Mesenchymal stem cell (in vitro differentiated cells and primary cell): ENCODE measurements at places on chromosomes 4 and X.

DNA sequence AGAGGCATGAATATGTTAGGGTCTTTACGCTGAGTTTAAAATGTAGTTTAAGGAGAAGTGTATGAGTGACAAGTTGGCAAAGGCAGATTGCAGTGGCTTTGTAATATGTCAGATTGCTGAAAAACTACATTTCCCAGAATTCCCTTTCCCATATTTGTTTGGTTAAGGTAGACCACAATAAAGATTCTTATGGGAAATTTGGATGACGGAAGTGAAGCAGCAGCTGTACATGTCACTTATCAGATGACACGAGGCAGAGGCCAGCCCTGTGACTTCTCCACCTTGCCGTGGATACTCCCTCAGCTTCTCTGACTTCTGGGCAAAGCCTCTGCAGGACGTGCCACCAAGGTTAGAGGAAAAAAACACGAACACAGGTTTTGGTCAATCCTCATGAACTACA is 229.7 kb upstream of the DKK2 start:
- H3K27ac ChIP-seq = no peak overlapping the region
- peaks cover 6% of the 10 kb centered on the region for H3K36me3 ChIP-seq
- no peaks in the 10 kb centered on the region for H3K27me3 ChIP-seq
- H3K4me1 ChIP-seq = peaks cover 2% of the 10 kb centered on the region
- DNase-seq = no peak
- no peak overlapping the region for H3K4me3 ChIP-seq

DNA sequence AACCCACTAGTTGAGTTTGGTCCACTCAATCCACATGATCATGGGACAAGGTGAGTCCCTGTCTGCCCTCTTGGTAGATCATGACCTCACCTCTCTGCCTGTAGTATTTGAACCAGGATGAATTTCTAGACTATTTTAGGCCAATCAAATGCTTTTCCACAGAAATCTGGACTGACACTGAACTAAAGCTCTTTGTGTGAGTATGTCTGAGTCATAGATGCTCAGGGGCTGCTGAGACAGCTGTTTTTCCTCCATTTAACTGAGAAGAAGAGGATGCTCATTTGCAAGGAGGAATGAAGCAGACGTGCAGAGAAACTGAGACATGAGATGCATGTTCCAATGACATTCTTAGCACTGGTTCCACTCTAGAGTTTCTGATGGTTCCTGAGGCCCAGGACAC is 77.3 kb upstream of the TMEM47 start:
- H3K27ac ChIP-seq = no peak overlapping the region
- no peak overlapping the region for H3K4me3 ChIP-seq
- no peaks in the 10 kb centered on the region for H3K4me1 ChIP-seq
- DNase-seq = peak; percentile 13
- no peaks in the 10 kb centered on the region for H3K27me3 ChIP-seq

- H3K36me3 ChIP-seq = no peaks in the 10 kb centered on the region
- H3K27me3 ChIP-seq = no peaks in the 10 kb centered on the region
- DNase-seq = no peak
- H3K27ac ChIP-seq = no peak overlapping the region
- no peak overlapping the region for H3K4me3 ChIP-seq
Measured at GRCh38 chrX:16589826-16590225, 60.1 kb upstream of the S100G start.

DNA sequence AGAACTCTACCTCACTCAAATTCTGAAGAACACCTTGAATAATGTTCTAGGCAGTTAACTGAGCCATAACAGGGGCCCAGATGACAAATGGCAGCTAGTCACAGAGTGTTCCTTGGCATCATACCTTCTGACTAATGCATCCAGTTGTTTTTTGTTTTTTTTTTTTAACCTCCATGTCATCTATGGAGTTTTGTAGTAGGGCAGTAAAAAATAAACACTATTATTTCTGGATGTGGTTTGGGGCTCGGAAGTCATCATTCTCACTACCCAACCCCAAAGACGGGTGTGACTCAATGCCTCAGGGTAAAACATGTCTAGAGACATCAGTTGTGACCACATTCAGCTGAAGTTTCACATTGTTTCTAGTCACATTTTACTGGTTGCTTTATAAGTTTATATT is 31.2 kb upstream of the MCF2 start:
- H3K4me1 ChIP-seq = no peaks in the 10 kb centered on the region
- no peak overlapping the region for H3K4me3 ChIP-seq
- no peaks in the 10 kb centered on the region for H3K27me3 ChIP-seq
- peaks cover 27% of the 10 kb centered on the region for H3K36me3 ChIP-seq

DNA sequence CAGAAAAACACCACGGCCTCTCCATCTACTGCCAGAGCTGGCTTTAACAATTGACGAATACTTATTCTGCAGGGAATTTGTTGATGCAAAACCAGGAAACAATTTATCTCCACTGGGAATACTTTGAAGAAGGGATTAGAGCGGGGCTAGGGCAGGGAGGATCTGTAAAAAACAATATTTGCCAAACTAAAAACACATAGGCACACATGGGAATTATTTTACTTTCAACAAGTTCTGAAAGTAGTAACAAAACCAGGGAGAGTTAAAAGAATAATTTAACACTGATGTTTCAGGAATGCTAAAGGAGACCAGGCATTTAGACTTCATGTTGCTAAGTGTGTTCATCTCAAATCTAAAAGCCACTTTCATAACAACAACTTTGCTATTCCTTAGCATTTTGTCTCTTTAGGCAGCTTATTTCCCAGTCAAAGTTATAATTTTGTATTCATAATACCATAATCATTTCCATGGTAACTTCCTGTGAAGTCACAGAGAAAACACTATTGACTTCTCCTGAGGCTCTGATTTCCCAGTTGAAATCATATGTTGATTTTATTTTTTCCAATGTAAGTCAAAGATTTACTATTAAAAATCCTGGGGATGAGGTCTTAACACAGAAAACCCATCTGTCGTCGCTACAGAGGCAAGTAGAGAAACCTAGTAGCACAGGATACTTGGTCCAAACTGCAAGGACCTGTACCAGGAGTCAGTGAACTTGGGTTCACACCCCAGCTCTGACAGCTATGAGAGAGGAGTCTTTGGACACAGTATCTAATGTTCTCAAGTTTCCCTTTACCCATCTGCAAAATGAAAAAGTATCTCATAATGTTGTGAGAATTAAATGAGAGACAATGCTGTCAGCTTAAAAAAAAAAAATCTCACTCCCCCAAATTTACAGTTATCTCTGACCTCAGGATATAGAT is 69.3 kb downstream of the SH3RF1 start:
- no peak overlapping the region for H3K4me3 ChIP-seq
- no peaks in the 10 kb centered on the region for H3K36me3 ChIP-seq
- H3K27me3 ChIP-seq = no peaks in the 10 kb centered on the region
- peaks cover 1% of the 10 kb centered on the region for H3K4me1 ChIP-seq

GRCh38 chr4:67320645-67321044 is 224.7 kb downstream of the CENPC start:
- no peak for DNase-seq
- H3K4me1 ChIP-seq = no peaks in the 10 kb centered on the region
- H3K4me3 ChIP-seq = no peak overlapping the region
- no peaks in the 10 kb centered on the region for H3K27me3 ChIP-seq
- H3K36me3 ChIP-seq = no peaks in the 10 kb centered on the region

DNA sequence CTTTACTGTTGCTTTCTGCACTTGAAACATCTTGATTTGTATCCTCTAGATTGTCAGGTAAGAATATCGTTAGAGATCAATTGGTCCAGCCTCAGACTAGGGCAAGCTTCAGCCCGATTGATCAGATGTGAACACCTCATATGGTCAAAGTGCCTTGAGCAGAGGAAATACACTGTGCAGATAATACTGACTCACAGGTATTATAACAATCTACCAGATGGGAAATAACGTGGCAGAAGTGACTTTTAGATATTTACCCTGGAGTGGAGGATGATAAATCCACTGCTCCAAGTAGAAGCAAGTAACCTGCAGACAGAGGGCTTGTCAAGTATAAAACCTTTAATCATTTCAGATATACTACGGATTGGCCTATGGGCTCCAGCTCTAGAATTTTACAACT is 17.9 kb downstream of the VEGFC start:
- H3K4me3 ChIP-seq = no peak overlapping the region
- peaks cover 1% of the 10 kb centered on the region for H3K4me1 ChIP-seq
- H3K27ac ChIP-seq = no peak overlapping the region
- DNase-seq = no peak

DNA sequence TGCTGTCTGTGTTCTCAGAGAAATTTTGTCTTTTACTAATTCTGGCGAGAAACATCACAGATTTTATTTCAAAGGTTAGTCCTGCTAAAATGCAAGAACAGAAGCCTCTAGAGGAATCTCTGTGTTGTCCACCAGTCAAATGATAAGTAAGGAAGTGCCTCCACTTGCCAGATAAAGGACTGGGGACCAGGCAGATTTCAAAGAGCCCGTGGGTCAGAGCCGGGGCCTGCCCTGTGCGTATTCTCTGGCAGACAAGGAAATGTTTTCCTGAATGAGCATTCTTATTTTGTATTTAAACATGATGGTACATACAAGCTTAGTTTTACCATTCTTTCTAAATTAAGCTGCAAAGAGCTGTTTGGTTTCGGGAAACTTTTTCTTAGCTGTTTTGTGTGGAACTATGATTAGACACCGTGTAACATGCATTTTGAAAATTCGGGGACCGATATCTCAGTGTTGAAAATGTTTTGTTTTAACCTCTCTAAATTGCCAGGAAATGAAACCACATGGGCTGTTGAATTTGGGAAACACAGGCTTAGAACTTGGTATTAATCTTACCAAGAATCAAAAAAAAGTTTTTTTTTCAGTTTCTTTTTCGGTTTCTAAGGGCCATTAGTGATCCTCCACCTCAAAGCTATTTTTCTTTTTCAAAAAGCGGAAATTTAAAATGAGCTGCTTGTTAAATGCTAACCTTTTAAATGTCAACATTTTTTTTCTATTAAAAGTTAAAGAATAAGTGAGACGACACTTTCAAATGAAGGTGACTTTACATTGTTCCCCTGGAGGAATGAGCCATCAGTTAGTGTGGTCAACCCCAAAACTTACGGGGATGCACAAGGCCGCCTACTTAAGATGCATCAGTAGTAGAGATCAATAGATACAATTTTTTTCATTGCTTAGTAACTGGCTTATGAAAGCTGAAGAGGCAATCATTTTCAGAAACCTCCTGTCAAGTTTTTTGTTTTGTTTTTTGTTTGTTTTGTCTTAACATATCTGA is 89.6 kb upstream of the MTM1 start:
- no peaks in the 10 kb centered on the region for H3K36me3 ChIP-seq
- no peak for DNase-seq
- no peak overlapping the region for H3K27ac ChIP-seq
- H3K27me3 ChIP-seq = no peaks in the 10 kb centered on the region

DNA sequence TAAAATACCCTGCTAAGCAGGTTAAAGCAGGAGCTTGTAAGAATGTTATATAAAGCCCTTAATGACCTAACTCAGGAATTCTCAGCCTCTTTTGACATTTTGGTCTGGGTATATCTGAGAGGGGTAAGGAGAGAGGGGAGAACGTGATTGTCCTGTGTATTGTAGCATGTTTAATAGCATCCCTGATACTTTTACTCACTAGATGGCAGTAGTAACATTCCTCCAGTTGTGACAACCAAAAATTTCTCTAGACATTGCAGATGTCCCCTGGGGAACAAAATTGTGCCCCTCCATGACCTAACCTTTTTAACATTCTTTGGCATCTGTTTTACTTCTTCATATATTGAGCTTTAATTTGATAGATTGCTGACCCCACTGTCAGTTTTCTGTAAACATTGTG is 17.9 kb downstream of the SMARCA5 start:
- DNase-seq = peak; percentile 26
- H3K27me3 ChIP-seq = no peaks in the 10 kb centered on the region
- H3K27ac ChIP-seq = no peak overlapping the region
- no peaks in the 10 kb centered on the region for H3K4me1 ChIP-seq
- peaks cover 98% of the 10 kb centered on the region for H3K36me3 ChIP-seq
- no peak overlapping the region for H3K4me3 ChIP-seq

- H3K27me3 ChIP-seq = no peaks in the 10 kb centered on the region
- no peaks in the 10 kb centered on the region for H3K36me3 ChIP-seq
- H3K4me3 ChIP-seq = no peak overlapping the region
Measured at GRCh38 chrX:142233400-142233799, 28.3 kb upstream of the MAGEC2 start.

DNA sequence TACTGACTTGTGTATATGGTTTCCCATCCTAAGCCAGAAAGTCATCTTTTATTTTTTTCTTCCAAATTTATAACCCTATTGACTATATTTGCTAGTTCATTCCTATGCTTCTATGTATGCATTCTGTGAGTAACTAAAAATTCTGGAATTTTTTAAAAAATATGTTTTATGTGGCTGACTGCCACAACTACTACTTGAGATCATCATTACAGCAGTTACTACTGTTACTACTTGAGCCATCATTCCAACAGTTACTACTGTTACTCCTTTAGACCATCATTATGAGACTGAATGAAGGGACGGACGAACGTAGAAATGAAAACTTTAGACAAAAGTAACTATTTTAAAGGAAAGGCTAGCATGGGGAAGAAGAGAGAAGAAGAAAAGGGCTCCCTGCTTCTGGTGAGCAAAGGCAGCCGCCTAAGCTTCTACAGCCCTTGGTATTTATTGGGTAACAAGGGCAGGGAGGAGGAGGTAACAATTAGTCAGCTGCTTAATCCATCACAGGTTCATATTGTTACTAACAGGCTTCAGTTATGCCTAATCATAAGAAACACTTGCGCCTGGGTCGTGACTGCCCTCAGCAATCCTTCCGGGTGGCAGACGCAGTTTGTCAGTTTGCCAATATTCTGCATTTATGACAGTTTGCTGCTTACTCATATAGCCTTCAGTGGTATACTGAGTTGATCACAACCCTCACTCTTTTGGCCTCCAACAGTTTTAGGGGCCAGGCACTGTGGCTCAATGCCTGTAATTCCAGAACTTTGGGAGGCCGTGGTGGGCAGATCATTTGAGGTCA is 80.4 kb downstream of the PDLIM5 start:
- H3K27me3 ChIP-seq = no peaks in the 10 kb centered on the region
- DNase-seq = peak; percentile 32
- peaks cover 3% of the 10 kb centered on the region for H3K4me1 ChIP-seq
- H3K36me3 ChIP-seq = peaks cover 3% of the 10 kb centered on the region
- H3K27ac ChIP-seq = no peak overlapping the region

DNA sequence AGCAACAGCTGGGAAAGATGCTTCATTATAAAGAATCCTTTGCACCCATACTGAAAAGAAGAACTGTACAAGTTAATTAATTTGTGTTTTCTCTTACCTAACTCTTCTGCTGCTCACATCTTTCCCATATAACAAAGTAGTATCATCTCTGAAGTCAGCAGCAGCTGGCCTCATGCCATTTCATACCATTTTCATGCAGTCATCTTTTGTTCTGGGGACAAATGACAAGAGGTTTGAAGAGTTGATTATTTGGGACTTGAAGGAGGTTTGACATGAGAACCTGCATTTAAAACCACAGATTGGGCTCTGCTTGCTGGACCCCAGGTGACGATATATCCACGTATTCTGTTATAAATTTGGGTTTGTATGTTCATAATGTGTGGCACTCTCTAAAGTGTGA is 430.3 kb downstream of the SPRY1 start:
- no peaks in the 10 kb centered on the region for H3K36me3 ChIP-seq
- no peaks in the 10 kb centered on the region for H3K27me3 ChIP-seq
- DNase-seq = peak; percentile 49

- no peaks in the 10 kb centered on the region for H3K27me3 ChIP-seq
- no peaks in the 10 kb centered on the region for H3K4me1 ChIP-seq
- no peak for DNase-seq
- H3K4me3 ChIP-seq = no peak overlapping the region
Measured at GRCh38 chr4:174494726-174495125, 27.6 kb downstream of the HPGD start.
